ENCODE measurements at places on chromosomes 2 and 18.

GRCh38 chr2:96260387-96261260 lies 5.2 kb downstream of the TMEM127 start:
- no peak for DNase-seq

DNA sequence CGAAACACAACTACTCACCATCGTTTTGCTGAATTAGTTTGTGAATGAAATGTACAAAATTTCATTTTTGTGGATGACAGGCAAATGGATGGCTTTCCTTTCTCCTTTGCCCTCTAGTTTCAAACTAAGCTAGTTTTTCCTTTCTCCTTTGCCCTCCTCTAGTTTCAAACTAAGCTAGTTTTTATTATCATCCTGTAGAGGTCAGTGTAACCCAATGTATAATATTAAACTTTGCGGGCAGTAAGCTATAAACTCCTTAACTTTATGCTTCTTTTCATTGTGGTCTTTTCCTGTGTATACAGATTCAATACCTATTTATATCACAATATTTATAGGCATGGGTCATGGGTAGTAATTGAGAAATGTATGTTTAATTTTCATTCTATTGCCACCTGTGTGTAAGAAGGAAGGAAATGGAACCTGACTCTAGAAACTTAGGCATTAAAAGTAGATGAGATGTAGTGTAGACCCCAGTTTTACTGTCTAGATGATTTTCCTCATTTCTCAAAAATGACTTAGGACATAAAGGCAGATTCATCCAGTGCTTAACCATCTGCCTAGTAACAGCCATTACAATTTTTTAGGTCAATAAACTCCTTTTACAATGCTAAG lies 58.1 kb downstream of the MAP3K19 start:
- no peak for DNase-seq

DNA sequence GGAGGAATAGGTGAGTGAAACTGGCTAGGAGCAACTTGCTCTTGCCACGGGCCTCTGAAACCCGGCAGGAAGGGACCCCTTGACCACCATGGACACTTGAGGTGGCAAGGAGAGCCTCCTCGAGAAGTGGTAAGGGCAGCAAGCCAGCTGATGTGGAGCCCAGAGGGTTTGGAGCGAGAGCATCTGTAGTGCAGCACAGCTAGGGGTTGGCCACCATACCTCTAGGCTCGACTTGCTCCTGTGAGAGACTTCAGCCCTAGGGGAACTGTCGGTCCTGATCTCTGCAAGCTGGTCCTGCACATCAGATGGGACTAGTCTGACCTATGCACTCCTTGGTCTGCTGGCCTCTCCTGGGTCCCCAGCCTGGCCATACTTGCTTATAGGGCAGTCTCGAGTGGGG lies 158.4 kb downstream of the CCDC178 start:
- no peak for DNase-seq

DNA sequence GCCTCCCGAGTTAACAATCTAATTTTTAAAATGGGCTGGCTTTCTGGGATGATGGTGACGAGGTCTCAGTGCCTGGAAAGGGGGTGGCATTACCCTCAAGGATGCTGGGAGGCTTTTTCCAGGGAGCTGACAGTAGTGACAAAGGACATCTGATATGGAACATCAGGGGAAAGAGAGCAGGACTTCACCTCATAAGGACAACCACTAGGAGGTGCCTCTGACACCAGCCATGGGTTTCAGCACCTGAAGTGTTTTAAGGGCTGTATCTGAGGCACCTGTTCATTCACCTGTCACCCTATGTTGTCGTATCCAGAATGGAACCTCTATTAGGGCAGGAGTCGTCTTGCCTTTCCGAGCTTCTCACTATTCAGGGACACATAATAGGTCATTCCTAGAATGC lies 10.8 kb downstream of the IL36B start:
- no peak for DNase-seq

GRCh38 chr2:62074233-62074632 lies 121.7 kb upstream of the B3GNT2 start:
- no peak for DNase-seq

GRCh38 chr18:35099911-35100310 lies 58.7 kb downstream of the MAPRE2 start:
- no peak for DNase-seq

- DNase-seq = no peak
Observed at GRCh38 chr2:159176555-159176954, 109.9 kb downstream of the WDSUB1 start.

- no peak for DNase-seq
Observed at GRCh38 chr2:81672923-81673322, 1368.4 kb upstream of the LRRTM1 start.

All from esophagus squamous epithelium (tissue), 5 donors.